ENCODE measurements at places on chromosomes 12 and 14.

DNA sequence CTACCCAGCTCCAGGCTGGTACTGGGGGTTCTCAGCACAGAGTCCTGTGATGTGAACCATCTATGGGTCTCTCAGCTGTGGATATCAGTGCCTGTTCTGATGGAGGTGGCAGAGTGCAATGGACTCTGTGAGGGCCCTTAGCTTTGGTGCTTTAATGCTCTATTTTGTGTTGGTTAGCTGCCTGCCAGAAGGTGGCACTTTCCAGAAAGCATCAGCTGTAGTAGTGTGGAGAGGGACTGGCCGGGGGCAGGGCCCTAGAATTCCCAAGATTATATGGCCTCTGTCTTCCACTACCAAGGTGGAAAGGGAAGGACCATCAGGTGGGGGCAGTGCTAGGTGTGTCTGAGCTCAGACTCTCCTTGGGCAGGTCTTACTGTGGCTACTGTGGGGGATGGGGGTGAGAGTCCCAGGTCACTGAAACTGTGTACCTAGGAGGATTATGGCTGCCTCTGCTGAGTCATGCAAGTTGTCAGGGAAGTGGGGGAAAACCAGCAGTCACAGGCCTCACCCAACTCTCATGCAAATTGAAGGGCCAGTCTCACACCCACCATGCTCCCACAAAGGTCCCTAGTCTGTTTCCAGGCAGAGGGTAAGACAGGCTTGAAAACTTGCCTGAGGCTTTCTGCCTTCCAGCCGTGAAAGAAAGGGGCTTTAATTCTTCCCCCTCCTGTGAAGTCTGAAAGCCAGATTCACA, 878.1 kb downstream of the C12orf50 start:
- DNase-seq = no peak

DNA sequence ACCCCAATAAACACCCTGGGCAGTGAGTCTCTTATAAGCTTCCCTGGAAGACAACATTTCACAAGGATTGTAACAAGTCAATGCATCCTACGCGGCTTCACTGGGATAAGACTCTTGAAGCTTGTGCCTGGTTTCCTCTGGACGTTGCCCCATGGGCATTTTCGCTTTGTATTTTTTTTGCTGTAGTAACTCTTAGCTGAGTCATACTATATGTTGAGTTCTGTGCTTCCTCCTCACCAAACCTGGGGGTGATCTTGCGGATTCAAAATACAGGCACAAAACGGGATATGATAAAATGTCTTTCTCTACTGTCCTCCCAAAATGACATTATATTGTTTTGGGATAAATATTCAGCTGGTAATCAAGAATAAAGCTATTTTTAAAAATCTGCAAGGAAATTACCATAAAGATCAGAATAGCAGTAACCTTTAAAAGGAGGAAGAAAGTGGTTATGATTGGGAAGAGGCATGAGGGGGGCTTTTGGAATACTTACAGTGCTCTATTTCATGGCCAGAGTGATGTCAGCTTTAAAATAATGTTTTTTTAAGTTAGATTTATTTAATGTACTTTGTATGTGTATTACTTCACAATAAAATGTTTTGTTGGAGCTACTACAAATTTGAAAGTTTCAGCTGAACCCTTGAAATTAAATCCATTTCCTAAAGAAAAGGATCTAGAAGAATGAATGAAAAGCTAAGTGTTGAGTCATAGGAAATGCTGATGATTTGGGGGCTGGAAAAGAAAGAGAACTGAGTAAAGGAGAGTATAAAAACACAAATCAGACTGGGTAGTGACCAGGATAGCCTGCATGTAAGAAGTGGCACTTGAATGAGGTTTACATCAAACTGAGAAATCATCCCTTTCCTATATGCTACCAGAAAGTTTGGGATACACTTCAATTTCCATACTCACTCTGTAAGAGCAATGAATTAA, 14.7 kb downstream of the BTBD7 start:
- no peak for DNase-seq

DNA sequence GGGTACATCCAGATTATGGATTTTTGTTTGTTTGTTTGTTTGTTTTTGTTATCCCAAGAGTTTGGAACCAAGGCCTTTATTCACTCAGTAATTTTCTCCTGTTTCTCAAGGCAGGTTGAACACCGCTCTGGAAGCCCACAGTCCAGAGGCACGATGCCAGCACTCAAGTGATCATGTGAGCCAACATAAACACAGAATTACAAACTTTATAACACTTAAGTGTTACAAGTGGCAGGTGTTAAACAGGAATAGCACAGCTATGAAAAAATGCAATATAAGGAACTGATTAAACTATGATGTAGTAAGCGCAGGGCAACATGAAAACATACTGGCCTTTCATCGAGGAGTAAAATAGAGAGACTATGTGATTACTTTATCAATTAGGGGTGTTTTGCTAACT, 1885.8 kb upstream of the SEL1L start:
- no peak for DNase-seq

DNA sequence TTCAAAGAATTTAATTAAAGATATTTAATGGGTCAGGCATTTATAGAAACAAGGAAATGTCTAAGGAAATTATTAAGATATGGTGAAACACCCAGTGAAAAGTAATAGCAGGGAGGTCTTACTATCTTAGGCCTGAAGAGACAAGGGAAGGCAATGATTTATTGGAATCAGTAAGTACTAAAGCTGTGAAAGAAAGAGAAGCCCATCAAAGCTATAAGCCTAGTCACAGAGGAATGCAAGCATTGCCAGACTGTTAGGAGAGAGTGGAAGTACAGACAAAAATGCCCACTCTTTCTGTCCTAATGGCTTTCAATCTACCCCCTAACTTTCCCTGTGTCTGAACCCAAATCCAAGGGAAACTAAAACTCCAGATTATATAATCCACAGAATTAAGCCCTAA, 69.2 kb upstream of the PIK3C2G start:
- no peak for DNase-seq

- no peak for DNase-seq
Observed at GRCh38 chr12:17778242-17778641, 311.8 kb downstream of the RERGL start.

DNA sequence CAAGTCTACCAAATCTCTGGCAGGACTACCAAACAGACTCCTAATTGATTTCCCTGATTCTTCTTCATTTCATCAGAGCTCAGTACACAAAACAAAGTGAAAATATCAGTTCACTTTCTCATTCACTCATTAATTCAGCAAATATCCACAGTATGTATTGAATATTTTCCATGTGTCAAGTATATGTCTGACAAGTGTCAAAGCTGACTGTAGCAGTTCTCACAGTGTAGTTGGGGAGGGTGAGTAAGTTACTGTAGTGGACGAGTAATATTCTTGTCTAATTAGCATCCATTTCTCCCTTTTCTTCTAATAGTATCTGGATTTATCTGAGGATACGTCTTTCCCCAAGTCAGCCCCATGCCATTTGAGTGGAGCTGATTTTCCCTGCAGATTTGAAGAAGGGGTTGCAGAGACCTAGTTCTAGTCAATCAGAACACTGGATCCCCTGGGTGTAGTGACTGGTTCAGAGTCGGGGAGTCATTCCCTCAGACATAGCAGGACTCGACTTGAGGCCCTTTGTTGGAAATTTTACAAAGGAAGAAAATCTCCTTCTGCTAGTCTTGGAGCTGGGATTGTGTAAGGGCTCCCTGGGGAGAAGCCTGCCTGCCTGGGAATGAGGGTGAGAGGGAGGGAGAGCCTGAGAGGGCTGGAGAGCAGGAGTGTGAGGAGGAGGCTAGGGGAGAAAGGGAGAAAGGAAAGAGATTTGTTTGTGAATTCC, 51.4 kb downstream of the GRIP1 start:
- no peak for DNase-seq

- peak; percentile 96 for DNase-seq
Observed at GRCh38 chr14:30270200-30271161, 288.5 kb upstream of the G2E3 start.

DNA sequence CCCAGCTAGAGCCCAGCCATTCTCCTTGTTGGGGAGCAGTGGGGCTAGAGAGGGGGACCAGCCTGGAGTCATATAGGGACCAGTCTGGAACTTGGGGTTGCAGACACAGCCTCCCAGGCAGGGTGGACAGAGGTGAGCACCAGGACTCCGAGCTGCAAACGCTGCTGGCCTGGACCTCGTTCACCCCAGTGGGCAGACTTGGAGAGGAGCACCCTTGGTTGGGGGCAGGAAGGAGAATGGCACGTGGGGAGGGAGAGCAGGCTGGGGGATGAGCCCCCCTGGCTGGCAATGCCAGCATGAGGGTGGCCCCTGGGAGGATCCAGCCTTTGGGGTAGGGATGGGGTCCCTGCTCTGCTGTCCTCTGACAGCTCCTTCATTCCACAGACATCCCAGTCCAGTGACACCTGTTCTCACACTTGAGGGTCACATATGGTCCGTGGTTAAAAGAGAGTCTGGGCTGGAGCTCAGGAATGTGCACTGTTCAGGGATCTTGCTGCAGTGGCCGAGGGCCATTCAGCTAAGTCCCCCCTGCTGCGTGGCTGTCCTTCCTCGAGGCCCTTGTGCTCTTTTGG, 2.8 kb downstream of the LBHD2 start:
- no peak for DNase-seq

- DNase-seq = no peak
Observed at GRCh38 chr12:47554046-47554653, 151.7 kb downstream of the RPAP3 start.

DNA sequence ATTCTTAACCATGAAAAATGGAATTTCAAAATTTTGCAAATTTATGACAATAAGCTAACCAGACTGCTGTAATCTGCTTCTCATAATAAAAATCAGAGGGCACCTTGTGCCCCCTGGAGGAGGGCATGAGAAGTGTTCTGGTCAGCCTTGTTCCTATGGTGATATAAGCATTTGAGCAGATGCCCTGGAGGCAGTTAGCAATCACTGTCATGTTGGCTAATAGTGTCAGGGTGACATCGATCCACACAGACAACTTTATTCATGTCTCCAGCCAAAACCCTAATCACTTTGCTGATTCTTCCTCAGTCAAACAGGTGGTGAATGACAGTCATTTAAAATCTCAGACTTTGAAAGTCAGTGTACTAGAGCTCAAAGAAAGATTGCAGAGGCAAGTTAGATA, 943.0 kb downstream of the GALC start:
- DNase-seq = no peak

DNA sequence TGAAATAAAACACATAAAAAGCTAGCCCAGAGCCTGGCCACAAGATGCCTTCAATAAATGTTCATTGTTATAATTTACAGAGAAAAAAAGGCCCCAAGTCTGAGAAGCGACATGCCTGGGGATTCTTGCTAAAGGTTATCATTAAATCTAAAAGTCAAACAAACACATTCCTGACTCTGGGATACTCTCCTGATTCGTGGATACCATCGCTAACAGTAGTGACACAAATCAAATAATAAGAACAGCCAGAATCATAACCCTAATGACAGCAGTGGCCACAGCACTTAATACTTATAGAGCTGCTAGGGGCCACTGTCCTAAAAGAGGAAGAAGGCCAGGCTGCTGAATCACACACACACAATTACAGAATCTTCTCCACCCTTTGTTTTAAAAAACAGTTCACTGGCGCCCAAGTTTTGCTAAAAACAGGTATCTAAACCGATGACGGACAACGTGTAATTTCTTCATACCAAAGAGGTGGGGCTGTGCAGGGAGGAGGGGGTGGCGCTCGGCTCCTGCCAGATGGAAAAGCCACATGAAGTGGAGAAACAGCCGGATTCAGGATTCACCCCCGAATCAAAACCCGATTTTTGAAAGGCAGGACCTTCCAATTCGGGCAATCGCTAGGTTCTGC, 1.2 kb downstream of the CLIP1 start:
- peak; percentile 76 for DNase-seq

DNA sequence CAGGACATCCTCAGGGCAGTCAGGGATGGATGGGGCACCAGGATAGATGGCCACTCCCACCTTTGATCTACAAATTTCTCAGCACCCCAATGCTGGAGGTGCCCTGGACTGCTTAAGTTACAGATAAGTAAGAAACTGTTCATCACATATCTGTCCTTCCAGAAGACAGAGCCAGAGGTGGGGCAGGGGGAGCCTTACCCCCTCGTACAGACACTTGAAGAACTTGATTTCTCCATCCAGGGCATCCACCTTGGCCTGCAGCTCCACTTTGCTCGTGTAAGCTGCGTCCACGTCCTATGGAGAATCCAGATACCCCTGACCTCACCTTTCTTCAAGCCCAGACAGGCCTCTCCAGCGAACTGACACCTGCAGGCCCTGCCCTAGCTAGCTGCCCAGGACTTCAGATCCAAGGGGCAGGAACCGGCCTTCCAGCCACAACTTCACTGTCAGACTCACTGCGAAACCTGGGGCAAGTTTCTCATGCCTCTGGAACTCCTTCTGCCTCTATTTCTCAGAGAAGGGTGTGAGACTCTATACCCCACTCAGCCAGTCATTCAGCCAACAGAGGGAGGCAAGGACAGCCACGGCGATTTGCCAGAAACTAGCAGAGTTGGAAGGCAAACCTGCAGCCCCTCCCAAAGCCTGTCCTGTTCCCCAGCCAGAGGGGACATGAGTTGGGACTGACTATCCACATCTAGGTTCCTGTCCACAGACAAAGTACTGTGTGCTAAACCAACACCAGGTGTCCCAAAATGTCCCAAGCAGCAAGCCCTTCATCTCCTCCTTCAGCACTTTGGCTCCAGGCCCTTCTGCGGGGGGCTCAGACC, 3.8 kb downstream of the KRT73 start:
- no peak for DNase-seq

GRCh38 chr14:61573748-61574513, 121.4 kb upstream of the HIF1A start:
- DNase-seq = no peak

- peak; percentile 26 for DNase-seq
Observed at GRCh38 chr14:59918824-59919569, 947 bp upstream of the LRRC9 start.

GRCh38 chr14:29205658-29206057, 439.1 kb downstream of the FOXG1 start:
- DNase-seq = no peak

DNA sequence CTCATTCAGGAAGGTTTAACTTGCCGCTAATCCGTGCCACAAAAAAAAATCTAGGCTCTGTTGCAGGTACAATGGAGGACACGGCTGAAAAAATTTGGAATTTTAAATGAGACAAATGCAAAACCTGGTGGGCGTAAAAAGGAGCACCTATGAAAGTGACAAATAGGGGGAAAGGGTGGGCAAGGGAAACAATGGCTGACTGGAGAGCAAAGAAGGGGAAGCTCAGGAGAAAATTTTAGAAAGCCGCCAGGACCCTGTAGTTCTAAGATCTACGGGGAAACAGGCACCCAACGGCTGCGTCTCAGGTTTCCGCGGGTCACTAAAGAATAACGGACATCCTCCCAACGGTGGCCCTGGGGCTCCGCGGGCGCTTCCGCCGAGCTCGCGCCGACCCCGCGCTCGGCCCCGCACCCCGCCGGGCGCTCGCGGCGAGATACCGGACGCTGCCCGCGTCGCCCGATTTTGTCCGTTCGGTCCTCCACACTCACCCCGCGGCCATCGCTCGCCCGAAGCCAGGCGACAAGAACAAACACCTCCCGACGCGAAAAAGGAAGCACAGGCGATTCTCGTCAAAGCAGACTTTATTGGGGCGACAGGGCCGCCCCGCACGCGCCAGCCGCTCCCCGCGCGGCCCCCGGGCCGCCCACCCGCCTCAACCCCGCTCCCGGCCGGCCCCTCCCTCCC, 1.1 kb upstream of the YY1 start:
- DNase-seq = no peak

Measured in spinal cord (tissue), 10 donors.